ENCODE measurements at places on chromosomes 1 and 21. TPM values are rescaled to one million over a fixed set of nuclear protein-coding genes. Genes with fewer than 3 reads are reported as not detected.

LCE1E gene
- not detected for total RNA-seq

MSH4 gene
- total RNA-seq = 0.25 TPM

CLEC20A gene
- not detected for total RNA-seq

- no peak for DNase-seq
Measured at GRCh38 chr1:41724248-41724647, 194.5 kb downstream of the HIVEP3 start.

DNA sequence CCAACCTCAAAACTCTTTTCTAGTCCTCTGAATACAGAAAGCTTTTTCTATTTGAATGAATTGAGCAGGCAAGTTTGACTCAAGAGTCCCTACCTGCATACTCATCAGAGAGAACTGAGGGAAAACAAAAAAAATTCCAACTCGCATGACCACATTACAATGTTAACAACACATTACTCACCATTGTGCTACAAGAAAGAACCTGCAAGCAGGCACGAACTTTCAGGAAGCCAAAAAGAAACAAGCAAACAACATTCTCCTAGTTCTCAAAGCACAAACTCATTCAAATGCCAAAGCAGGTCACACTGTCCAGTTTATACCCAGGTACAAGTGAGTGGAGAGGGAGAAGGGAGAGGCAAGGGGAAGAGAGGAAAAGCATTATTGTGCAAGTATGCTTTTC lies 14.6 kb downstream of the OTUD7B start:
- DNase-seq = peak; percentile 16

DNA sequence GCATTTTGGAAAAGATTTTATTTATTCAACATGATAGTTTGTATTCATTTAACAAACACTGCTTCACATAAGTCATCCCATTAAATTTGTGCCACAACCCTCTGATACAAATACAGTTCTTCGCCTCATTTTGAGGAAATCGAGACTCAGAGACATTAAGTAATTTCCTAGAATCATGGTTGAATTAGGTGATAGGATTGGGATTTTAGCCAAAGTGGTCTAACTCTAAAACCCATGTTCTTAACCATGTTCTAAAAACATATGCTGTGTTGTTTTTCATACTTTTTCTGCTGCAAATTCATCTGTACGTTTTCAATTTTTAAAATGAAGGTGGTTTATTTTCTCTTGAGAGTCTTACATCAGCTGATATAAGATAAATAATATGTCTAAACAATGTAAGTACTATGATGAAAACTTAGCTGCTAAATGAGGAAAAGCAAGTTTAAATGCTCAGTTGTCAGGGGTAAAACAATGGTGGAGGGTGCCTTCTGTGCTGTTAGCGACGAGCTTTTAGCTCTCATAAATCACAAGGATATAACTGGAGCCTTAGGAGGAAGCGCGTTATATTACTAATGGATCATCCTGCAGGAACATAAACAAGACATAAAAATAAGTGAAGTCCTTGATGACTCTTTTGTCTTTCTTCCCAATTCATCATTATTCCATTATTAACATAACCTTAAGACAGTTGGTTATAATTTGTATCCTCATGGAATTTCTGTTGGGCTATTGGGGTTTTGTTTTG lies 97.7 kb downstream of the CACHD1 start:
- no peak for DNase-seq

OR14K1 gene
- not detected for total RNA-seq

C1orf210 gene
- total RNA-seq = not detected

PDC gene
- total RNA-seq = not detected

DNA sequence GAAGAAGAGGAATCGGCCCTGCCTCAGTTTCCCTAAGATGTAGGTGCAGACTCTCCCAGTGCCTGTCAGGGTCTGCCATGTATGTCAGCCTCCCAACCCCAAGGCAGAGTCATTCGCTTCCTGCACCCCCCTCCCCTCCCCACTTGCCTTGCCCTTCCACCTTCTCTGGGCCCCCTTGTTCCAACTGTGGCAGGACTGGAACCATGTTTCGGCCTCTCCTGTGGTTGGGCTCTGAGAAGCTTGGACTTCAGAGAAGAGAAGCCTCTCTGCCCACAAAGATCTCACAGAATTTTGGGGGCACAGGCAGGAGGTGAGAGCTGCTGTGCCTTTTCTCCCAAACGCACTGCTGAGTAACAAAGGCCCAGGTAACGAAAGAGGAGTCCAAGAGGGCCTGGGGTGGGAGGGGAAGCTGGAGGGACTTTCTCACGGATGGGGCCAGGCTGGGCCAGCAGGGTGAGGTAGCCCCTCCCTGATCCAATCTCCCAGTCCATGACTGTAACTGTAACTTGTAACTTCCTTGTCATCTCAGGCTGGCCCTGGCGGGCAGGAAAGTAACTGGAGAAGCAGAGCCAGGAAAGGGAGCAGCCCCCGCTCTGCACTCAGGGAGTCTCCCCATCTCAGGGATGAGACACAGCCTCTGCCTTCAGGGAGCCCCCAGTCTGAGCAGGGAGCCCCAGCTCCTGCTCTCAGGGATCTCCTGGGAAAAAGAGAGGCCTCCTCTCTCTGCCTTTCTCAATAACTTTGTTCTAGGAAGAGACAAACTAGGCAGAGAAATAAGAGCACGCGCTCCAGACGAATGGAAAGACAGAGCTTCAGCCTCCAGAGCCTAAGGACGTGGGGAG lies 11.3 kb downstream of the CRABP2 start:
- no peak for DNase-seq

GRCh38 chr1:211879475-211879874 lies 48.9 kb upstream of the LPGAT1 start:
- DNase-seq = no peak

CCDC27 gene
- total RNA-seq = not detected

DNA sequence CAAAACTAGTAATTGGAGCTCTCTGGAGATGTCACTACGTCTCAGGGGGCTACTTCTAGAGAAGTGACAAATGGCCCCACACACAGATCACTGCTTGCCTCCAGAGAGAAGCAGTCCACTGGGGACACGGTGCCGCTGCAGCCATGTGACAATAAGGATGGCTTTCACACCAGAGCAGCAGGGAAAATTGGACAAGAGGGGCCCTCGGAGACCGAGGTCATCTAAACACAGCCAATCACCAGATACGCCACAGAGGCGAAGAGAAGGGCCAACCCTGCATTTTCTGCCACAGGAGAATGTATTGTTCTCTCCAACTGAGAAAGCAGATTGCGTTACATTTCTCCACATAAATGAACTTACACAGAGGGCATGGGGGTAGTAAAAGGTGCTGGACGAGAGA lies 51.2 kb upstream of the TIAM1 start:
- DNase-seq = no peak

DNA sequence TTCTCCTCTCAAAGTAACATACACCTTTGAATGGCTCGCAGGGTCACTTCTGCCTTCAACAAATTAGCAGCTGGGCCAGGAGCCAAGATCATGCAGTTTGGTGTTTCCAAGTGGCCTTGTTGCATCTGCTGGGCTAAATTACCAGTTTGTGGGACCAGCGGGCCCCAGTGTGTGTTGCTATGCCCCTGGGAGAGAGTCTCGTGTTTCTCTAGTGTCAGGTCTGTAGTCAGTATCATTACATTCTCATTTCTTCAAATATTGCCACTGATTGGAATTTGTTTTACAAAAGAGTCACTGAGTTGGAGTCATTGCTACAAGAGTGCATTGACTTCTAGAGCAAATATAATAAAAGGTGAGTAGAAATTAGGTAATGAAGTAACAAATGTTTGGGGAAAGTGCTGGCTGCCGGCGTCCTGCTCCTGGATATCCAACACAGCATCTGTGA lies 35.5 kb downstream of the RHOU start:
- no peak for DNase-seq

DNA sequence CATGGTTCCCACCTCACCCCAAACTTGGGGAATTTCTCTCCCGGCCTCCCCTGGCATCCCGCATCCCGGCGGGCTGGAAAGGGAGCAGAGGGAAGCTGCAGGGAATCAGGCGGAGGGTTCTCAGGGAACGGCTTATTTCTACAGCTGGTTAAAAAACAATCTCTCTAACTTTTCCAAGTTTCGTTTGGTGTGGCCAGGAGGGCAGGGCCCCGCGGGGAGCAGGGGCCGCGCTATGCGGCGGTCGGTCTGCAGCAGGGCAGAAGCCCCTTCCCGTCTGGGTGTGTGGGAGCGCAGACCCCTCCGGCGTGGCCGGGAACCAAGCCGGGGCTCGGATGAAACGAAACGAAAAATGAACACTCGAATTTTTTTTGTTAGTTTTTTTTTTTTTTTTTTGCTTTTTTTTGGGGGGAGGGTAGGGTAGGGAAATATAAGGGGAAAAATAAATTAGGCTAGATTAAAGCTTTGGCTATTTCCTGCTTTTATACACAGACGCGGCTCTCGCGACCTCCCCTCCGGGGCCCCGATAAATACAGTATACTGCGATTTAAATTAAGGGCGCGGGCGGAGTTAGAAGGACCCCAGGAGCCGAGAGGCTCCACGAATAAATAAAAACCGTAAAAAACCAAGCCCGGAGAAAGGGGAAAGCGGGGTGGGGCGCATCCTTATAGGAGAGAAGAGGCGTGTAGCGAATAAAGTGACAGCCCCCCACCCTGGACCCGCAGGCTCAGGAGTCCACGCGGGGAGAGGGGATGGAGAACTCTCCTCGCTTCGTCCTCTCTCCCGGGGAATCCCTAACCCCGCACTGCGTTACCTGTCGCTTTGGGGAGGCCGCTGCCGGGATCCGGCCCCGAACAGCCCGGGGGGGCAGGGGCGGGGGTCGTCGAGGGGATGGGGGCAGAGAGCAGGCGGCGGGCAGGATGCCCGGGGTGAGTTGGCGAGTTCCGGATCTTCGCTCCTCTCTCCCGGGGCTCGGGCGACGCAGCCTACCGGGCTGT lies 2.1 kb downstream of the POU3F1 start:
- DNase-seq = no peak

- no peak for DNase-seq
Measured at GRCh38 chr1:22772014-22772413, 61.4 kb downstream of the EPHB2 start.

HPCAL4 gene
- 4.3 TPM for total RNA-seq

GRCh38 chr21:39307466-39307865 lies 6.0 kb downstream of the BRWD1 start:
- DNase-seq = no peak

ARHGEF16 gene
- total RNA-seq = 0.46 TPM

DNA sequence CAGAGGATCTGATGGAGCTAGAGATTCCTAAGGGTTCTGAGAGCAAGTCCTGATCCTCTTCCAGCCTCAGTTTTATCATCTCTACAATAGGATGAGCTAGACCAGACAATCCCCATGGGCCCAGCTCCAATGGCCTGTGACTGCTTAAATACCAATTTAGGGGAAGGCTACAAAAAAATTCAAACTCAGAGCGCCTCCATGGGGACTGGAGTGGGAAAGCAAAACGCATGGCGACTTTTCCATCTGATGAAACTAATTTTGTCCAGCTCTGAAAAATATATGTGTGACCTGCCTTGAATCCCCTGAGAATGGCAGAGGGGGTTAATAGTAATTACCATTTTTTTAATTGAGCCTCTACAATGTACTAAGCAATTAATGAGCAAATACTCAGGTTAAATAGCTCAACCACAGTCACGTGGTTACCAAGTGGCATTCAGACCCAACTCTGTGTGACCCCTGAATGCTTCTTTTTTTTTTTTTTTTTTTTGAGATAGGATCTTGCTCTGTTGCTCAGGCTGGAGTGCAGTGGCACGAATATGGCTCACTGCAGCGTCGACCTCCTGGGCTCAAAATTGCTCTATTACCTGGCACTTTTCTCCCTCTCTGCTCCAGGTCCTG lies 8.4 kb downstream of the EXTL1 start:
- DNase-seq = no peak

DNA sequence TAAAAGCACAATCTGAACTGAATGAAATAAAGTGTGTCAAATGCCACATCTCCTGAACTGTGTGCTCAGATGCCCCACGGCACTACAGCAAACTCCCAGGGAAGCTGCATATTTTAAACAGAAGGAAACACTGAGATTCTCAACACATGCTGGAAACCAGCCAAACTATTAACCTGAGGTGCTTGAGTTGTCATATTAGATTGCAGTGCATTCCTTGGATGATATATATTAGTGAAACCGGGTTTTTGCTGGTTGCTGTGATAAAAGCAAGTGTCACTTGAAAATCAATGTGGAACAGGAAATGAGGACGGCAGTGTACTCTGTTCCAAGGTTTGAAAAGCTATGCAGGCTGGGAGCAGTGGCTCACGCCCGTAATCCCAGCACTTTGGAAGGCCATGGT lies 8.7 kb downstream of the SYNJ1 start:
- DNase-seq = no peak

- no peak for DNase-seq
Measured at GRCh38 chr1:232709386-232709785, 79.5 kb upstream of the SIPA1L2 start.

HOOK1 gene
- 14.5 TPM for total RNA-seq

DNA sequence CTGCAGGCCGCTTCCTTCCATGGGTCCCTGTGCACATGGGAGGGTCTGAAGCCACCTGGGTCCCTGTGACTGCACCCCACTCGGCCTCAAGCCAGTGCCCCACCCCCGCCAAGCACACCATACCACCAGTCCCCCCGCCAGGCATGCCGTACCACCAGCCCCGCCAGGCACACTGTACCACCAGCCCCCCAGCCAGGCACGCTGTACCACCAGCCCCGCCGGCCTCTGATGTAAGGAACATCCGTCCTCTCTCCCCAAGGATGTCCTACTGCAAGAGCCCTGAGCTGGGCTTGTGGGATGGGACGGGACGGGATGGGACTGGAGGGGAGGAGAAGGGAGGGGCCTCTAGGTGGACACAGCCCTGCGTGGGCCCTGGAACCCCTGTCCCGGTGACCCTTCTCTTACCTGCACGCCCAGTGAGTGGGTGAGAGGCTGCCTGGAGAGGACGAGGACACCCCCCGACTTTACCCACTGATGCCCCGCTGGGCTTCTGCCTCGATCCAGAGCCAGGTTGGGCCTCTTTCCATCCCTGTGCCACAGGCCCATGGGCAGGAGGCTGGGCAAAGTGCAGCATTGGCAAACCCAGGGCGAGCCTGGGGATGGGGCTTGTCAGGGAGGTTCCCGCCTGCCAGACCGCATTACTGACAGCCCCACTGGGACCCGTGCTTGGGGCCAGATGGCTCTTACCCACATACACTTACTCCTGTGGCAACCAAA lies 40.8 kb upstream of the COL6A1 start:
- no peak for DNase-seq

GRCh38 chr1:171919891-171920887 lies 78.9 kb downstream of the DNM3 start:
- no peak for DNase-seq

- DNase-seq = no peak
Measured at GRCh38 chr1:14345946-14346550, 252.4 kb upstream of the KAZN start.

MEF2D gene
- 31.7 TPM for total RNA-seq

DNA sequence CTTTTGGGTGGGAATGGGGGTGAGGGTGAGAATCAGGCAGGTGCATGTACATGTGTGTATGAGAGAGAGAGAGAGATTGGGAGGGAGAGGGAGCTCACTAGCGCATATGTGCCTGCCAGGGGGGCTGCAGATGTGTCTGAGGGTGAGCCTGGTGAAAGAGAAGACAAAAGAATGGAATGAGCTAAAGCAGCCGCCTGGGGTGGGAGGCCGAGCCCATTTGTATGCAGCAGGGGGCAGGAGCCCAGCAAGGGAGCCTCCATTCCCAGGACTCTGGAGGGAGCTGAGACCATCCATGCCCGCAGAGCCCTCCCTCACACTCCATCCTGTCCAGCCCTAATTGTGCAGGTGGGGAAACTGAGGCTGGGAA lies 95.0 kb downstream of the EPHB2 start:
- no peak for DNase-seq

HECTD3 gene
- total RNA-seq = 24.3 TPM

Data from activated naive CD4-positive, alpha-beta T cell treated with anti-CD3 and anti-CD28 coated beads, Interleukin-2, amount 50 U/mL, for 72 hours (primary cell).